MV-4-11 (cell line): ENCODE measurements at places on chromosomes 3 and 15.
A peak's percentile ranks its signal among the peaks of the same experiment; 100 is the strongest.

- DNase-seq: no peak
Observed at GRCh38 chr3:135133905-135134683, 339.0 kb downstream of the EPHB1 start.

DNA sequence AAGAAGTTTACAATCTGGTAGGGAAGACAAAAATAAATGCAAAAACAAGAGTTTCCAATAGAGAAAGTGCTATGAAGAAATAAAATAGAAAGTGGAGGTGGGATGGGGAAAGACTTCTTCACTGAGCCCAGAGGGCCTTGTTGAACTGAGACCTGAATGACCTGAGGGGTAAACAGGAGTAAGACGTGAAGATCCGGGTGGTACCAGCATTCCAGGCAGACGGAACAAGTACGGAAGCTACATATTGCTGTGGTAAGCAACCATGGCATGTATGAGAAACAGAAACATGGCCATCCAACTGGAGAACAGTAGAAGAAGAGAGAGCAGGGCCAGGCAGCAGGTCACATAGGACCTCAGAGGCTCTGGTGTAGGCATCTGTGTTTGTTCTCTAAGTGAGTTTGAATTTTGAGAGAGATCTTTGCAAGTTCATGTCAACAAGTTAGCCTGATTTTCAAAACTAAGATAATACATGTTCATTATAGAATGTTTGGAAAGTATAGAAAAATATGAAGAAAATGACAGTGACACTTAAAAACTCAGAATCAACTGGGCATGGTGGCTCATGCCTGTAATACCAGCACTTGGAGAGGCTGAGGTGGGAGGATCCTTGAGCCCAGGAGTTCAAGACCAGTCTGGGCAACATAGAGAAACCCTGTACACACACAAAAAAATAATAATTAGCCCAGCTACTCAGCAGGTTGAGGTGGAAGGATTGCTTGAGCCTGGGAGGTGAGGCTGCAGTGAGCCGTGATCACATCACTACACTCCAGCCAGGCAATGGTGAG, 64.3 kb downstream of the SLC49A4 start:
- no peak for DNase-seq

- DNase-seq: no peak
Observed at GRCh38 chr3:178103140-178103539, 433.1 kb upstream of the KCNMB2 start.

DNA sequence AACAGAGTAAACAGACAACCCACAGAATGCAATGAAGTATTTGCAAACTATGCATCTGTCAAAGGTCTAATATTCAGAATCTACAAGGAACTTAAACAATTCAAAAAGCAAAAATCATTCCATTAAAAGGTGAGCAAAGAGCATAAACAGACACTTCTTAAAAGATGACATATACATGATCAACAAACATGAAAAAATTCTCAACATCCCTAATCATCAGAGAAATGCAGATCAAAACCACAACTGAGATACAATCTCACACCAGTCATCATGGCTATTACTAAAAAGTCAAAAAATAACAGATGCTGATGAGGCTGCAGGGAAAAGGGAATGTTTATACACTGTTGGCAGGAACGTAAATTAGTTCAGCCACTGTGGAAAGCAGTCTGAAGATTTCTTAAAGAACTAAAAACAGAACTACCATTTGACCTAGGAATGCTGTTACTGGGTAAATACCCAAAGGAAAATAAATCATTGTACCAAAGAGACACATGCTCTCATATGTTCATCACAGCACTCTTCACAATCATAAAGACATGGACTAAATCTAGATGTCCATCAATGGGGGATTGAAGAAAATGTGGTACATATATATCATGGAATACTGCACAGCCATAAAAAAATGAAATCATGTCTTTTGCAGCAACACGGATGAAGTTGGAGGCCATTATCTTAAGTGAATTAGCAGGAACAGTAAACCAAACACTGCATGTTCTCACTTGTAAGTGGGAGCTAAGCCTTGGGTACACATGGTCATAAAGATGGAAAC, 393.3 kb upstream of the CBLB start:
- DNase-seq: no peak

- DNase-seq: no peak
Observed at GRCh38 chr3:111607240-111607920, 12.2 kb upstream of the ZBED2 start.

- DNase-seq: no peak
Observed at GRCh38 chr3:172877011-172877410, 126.5 kb downstream of the ECT2 start.

DNA sequence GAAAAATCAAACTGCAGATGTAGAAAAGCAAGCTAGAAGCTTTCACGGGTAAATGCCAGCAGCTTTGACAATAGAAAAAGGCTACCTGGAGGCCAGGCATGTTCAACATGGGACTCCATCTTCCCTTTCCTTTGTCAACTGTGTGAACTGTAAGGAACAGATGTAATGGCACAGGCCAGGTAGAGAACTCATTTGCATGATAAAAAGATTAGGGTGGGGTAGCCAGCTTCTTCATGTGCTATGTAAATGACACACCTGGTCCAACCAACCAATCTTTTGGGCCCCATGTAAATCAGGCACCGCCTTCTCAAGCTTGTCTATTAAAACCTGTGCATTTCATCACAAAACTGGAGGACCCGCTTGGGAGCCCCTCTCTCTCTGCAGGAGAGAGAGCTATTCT, 686.5 kb upstream of the GOLIM4 start:
- DNase-seq: no peak

DNA sequence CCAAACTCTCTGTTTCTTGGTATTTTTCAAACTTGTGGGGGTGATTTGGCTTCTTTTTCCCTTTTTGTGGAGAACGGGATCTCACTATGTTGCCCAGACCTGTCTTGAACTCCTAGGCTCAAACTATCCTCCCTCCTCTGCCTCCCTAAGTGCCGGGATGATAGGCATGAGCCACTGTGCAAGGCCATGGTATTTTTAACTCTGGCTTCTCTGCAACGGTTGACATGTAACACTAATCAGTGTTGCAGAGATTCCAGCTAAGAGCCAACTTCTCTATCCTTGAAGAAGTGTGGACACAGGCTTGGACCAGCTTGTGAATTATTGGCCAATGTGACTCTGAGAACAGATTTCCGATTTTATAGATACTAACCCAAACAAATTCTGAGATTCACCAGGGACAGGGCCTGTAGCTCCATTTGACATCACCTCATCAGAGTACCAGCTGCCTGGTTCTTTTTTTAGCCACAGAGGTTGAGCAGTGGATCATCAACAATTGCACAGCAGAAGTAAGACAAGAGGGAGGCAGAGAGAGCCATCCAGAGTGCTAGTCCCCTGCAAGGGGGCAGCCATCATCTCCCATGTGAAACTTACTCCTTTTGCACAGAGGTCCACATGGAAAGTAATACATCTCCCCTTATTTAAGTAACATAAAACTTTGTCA, 98.1 kb upstream of the SYNPR start:
- DNase-seq: no peak

- DNase-seq: no peak
Observed at GRCh38 chr15:81083201-81083600, 50.9 kb upstream of the CFAP161 start.

GRCh38 chr15:31338879-31339557, 12.4 kb downstream of the KLF13 start:
- DNase-seq: peak; percentile 67

DNA sequence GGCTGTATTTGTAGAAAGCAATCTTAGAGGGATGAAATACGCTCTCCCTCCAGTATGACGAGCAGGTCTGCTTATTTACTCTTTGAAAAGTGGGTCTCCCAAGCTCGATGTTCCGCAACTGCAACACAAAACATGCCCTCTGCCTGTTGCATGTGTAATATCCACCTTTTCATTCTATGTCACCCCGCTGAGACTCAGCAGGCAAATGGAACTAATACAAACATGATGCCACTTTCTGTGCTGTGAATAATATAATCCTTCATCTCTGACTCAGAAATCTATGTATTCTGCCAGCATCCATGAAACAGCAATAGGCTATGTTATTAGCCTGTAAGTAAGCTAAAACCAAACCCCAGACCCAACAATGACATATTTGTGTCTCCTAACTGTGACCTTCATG, 200.8 kb upstream of the TMCO5A start:
- no peak for DNase-seq

GRCh38 chr3:79405183-79405582, 362.6 kb downstream of the ROBO1 start:
- no peak for DNase-seq

- DNase-seq: no peak
Observed at GRCh38 chr3:179829401-179829800, 176.6 kb downstream of the USP13 start.

- no peak for DNase-seq
Observed at GRCh38 chr3:65883613-65884012, 155.1 kb downstream of the MAGI1 start.

DNA sequence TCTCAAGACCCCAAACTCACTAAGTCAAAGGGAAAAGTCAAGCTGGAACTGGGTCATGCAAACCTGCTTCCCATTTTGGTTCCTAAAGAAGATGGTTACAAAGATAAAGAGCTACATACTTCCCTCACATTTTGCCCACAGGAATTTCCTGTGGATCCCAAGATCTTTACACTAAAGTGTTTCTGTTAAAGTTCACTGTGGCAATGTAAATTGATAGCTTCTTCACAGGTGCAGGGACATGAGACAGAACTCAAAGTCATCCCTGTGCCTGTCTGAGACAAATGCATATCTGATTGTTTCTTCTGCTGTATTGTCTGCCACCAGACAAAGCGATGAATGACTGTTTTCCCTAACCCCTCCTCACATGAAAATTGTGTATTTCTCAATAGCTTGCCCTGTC, 567.8 kb downstream of the ZIC1 start:
- DNase-seq: no peak

GRCh38 chr15:96362755-96363651, 32.5 kb downstream of the NR2F2 start:
- DNase-seq: no peak

DNA sequence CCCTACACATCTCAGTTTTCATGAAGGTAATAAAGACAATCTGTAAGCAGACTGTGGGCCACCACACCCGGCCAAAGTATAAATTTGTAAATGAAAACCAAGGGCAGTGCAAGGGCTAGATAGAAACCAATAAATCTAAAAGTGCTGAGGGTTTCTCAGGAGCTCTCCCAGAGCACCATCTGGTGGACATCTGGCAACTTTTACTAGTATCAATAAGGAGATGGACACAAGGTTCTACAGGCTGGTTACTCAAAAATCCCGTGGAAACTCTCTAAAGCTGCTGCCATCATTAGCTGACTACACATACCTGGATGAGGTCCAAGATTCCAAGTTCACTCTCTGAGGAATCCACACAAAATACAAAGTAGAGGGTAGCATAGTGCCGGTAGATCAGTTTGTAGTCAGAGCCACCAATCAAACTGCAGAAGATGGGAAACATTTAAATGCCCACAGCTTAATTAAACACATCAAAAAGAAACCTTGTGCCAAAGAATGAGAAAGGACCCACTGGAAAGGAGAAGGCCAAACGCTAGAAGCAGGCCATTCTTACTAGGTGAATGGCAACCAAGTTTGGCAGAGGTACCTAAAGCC, 5.5 kb downstream of the AP3S2 start:
- peak; percentile 40 for DNase-seq

DNA sequence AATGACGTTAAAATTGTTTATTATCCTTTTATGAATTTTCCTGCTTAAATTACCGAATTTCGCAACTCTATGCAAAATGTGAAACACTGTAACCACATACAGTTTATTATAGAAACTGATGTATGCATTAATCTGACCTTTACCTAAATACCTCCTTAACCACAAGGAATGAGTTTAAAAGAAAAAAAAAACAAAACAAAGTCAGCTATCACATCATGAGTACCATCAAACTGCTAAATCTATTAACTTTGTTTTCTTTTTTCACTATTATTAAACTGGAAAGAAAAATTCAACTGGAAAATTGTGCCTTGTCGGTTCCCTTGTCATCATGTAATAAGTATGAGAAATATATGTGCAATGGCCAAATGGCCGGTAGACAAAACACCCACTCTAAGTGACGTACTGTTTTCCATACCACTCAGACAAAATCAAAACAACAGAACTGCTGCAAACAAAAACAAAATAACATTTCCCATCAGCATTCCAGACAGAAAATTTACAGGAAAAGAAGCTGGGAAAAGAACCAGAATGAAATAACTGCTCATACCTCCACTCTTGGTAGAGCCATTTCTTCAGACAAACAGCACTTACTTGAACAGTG, 415.3 kb downstream of the FOXP1 start:
- DNase-seq: no peak

- peak; percentile 25 for DNase-seq
Observed at GRCh38 chr15:68372291-68372811, 59.6 kb downstream of the ITGA11 start.

DNA sequence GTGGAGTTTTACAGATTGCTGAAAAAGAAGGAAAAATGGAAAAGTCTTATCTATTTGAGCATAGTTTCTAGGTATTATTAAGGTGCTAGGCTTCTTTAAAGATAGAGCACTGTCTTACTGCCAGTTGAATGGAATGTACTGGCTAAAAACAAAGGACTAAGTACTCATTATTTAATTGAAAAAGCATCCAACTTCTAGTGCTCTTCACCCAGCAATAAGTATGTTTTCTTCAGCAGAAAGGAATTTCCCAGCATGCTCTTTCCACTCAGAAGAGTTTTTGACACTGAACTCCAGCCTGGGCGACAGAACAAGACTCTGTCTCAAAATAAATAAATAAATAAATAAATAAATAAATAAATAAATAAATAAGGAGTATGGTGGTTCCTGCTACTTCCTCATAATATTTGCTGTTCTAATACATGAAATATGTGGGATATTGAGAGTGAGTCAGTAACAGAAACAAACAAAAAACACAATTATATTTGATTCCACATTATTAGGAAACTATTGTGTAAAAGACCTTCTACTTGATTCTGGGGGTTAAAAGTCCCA, 70.6 kb downstream of the ATP13A4 start:
- DNase-seq: no peak

DNA sequence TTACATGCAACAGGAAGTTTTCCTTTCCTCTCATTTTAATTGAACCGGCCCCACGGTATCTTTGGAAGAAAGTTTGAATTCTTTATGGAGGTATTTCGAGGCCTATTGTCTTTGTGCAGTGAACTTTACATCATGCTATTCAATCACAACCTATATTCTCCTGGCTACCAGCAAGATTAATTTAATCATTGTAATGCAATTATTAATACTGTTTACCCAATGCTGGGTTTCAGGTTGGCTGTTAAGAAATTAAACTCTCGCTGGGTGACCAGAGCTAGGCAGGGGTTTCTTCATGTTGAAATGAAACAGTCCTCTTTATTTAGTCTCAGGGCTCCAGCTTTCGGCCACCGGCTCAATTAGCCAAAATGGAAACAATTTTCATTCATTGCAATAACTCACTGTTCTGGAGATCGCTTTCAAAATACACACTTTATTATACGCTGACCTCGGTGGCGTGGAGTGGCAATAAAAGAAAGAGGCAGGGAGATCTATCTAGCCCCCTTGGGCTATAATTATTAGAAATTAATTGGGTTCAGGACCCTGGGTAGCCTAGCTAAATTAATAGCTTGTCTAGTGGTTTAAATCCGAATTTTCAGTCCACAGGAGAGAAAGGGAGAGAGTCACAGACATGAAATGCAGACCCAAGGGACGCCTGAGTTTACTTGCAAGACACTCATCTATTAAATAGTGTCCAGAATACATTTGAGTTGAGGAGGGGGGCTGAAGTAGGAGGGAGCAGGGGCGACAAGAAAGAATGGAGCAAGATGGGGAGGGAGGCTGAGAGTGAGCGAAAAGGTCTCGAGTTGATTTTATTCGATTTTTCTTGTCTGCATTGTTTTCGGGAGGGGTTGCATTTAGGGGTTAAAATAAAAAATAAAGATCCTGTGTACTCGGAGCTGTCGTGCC, 3.9 kb upstream of the MECOM start:
- no peak for DNase-seq

GRCh38 chr3:115099986-115100571, 47.0 kb downstream of the ZBTB20 start:
- DNase-seq: no peak

- DNase-seq: no peak
Observed at GRCh38 chr3:196287090-196287439, 461 bp downstream of the PCYT1A start.
